ENCODE measurements at places on chromosomes 2 and 18. TPM values are rescaled to one million over a fixed set of nuclear protein-coding genes. Genes with fewer than 3 reads are reported as not detected.

The ST8SIA3 gene
- not detected for polyA plus RNA-seq

The GKN1 gene
- not detected for polyA plus RNA-seq

The FBLN7 gene
- 1.0 TPM for polyA plus RNA-seq

The TXNL1 gene
- polyA plus RNA-seq: 62.5 TPM

The SCYGR5 gene
- polyA plus RNA-seq: not detected

The SFT2D3 gene
- 3.1 TPM for polyA plus RNA-seq

The PIEZO2 gene
- polyA plus RNA-seq: 2.2 TPM

The RETSAT gene
- polyA plus RNA-seq: 22.8 TPM

The GALNT1 gene
- 21.9 TPM for polyA plus RNA-seq

The MC5R gene
- not detected for polyA plus RNA-seq

The POTEJ gene
- polyA plus RNA-seq: not detected

The KCNE4 gene
- polyA plus RNA-seq: 6.8 TPM

The ZNF532 gene
- polyA plus RNA-seq: 45.8 TPM

The RNF144A gene
- polyA plus RNA-seq: 0.47 TPM

- peaks cover 5% of the 10 kb centered on the region for H3K4me1 ChIP-seq
- no peaks in the 10 kb centered on the region for H3K36me3 ChIP-seq
- no peak overlapping the region for H3K27ac ChIP-seq
- no peaks in the 10 kb centered on the region for H3K27me3 ChIP-seq
- no peak for DNase-seq
These were observed 236.1 kb downstream of the SH3RF3 start for GRCh38 chr2:109365131-109365530.

DNA sequence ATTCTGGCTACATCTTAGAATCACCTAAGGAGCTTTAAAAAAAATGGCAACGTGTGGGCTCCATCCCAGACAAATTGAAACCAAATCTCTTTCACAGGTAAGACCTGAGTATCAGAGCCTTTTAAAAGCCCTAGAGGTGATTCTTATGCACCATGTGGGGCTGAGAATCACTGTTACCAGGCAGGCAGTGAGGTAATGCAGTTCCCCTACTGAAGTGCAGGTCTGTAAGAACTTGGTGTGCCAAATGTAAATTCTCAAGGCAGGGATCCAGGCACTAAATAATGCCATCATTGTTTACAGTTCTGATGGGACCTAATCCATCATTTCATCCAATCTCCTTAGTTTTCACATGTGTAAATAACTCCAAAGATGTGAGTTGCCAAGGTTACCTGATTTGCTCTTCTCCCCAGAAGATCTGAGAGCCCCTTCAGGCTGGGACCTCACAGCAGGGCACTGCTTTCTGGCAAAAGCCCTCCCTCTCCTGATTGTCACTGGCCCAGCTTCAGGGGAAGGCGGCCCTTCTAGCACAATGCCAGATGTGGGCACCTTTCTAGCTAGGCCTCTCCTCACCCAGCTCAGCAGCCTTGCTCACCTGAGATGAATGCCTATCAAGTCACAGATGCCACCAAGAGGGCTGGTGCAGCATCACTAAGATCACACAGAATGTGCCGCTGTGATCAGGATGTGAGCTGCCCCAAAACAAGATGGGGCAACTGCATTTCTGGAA is 73.6 kb upstream of the RGPD5 start:
- no peak overlapping the region for H3K27ac ChIP-seq
- peaks cover 31% of the 10 kb centered on the region for H3K27me3 ChIP-seq
- H3K4me3 ChIP-seq: no peak overlapping the region
- H3K36me3 ChIP-seq: no peaks in the 10 kb centered on the region
- no peak for DNase-seq
- no peaks in the 10 kb centered on the region for H3K4me1 ChIP-seq

DNA sequence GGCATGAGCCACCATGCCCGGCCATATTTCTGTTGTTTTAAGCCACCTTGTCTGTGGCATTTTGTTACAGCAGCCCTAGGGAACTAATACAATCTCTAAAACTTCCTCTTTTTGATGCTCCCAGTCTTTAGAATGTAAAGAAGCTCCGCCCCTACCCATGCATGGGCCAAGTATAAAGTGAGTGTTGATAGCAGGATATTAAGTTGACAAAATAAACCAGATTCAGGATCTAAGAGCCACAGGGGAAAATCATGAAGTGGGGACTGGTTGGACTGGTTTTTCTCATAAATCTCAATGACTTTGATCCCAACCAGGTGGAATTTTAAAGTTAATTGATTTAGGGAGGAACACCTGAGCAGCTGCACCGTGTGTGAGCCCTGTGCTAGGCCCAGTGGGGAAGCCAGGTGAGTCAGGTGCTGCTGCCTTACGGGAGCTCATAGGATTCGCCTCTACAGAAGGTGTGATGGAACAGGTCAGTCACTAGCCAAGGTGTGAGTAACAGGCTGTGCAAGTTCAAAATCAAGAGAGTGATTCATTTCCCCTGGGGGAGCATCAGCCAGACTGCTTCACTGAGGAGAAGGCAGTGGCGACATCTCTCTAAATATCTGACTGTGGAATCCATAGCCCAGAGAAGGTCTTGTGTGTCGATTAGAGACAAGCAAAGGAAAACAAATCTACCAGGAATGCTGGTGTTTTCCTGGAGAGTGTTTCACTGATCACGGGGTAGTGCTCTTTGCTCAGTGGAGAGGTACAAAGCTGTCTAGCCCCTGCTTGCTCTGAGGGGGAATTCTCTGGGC is 63.0 kb upstream of the MSH2 start:
- no peaks in the 10 kb centered on the region for H3K27me3 ChIP-seq
- no peaks in the 10 kb centered on the region for H3K36me3 ChIP-seq
- H3K27ac ChIP-seq: no peak overlapping the region
- peak; percentile 61 for DNase-seq

GRCh38 chr2:128361376-128362131 is 42.9 kb upstream of the HS6ST1 start:
- peaks cover 14% of the 10 kb centered on the region for H3K4me1 ChIP-seq
- H3K27ac ChIP-seq: no peak overlapping the region
- H3K36me3 ChIP-seq: no peaks in the 10 kb centered on the region

- H3K27me3 ChIP-seq: no peaks in the 10 kb centered on the region
- H3K27ac ChIP-seq: no peak overlapping the region
- H3K4me3 ChIP-seq: no peak overlapping the region
- no peaks in the 10 kb centered on the region for H3K4me1 ChIP-seq
- peaks cover 4% of the 10 kb centered on the region for H3K36me3 ChIP-seq
These were observed 66.6 kb downstream of the EPB41L3 start for GRCh38 chr18:5476961-5477800.

- H3K4me1 ChIP-seq: peaks cover 4% of the 10 kb centered on the region
- no peak overlapping the region for H3K27ac ChIP-seq
- no peaks in the 10 kb centered on the region for H3K27me3 ChIP-seq
- no peaks in the 10 kb centered on the region for H3K36me3 ChIP-seq
- no peak overlapping the region for H3K4me3 ChIP-seq
These were observed 13.5 kb downstream of the SPOPL start for GRCh38 chr2:138515092-138515491.

DNA sequence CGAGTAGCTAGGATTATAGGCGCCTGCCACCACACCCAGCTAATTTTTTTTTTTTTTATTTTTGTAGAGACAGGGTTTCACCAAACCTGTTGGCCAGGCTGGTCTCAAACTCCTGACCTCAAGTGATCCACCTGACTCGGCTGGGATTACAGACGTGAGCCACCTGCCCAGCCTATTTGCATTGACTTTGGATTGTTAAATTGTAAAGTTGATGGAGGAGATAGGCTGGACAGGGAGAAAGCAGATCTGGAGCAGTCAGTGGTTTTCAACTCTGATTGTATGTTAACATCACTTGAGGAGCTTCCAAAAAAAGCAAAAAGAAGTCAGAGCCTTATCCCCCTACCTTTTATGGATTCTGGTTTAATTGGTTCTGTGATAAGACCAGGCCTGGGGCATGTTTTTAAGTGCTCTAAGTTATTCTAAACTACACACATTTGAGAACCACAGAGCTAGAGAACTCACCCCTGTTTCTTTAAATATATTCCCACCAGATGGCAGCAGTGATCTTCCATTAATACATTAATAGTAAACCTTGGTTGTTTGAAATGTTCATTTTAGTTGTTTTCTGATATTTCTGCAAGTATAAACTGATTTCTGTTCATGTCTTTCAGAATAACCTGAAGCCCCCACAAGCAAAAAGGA is 7.5 kb downstream of the C2orf49 start:
- H3K4me3 ChIP-seq: no peak overlapping the region
- H3K27ac ChIP-seq: no peak overlapping the region
- no peaks in the 10 kb centered on the region for H3K4me1 ChIP-seq
- DNase-seq: peak; percentile 61
- H3K36me3 ChIP-seq: peaks cover 36% of the 10 kb centered on the region
- H3K27me3 ChIP-seq: no peaks in the 10 kb centered on the region

- H3K4me1 ChIP-seq: peaks cover 4% of the 10 kb centered on the region
- H3K27me3 ChIP-seq: no peaks in the 10 kb centered on the region
- no peak overlapping the region for H3K27ac ChIP-seq
- peaks cover 4% of the 10 kb centered on the region for H3K36me3 ChIP-seq
- no peak for DNase-seq
These were observed 93.3 kb downstream of the MARCHF4 start for GRCh38 chr2:216279031-216279430.

DNA sequence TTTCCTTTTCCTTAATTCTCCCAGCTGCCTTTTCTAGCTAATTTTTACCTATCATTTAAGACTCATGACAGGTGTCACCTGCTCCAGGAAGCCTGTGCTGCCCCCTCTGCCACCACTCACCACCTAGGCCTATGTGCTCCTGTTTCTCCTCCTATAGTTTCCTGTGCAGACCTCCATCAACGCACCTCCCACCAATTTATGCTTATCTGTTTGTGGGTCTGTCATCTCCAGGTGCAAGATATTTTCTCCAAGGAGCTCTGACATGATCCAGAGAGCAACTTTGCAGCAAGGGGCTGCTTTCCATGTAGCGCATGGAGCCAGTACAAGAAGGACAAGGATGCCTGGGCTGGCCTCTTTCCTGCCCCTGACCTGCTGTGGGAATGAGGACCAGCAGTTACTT is 42.7 kb downstream of the SLC4A5 start:
- no peak overlapping the region for H3K4me3 ChIP-seq
- DNase-seq: no peak
- no peaks in the 10 kb centered on the region for H3K36me3 ChIP-seq
- no peak overlapping the region for H3K27ac ChIP-seq

- H3K4me1 ChIP-seq: no peaks in the 10 kb centered on the region
- no peaks in the 10 kb centered on the region for H3K27me3 ChIP-seq
- no peak for DNase-seq
These were observed 459.2 kb downstream of the KCNJ3 start for GRCh38 chr2:155157711-155158110.

DNA sequence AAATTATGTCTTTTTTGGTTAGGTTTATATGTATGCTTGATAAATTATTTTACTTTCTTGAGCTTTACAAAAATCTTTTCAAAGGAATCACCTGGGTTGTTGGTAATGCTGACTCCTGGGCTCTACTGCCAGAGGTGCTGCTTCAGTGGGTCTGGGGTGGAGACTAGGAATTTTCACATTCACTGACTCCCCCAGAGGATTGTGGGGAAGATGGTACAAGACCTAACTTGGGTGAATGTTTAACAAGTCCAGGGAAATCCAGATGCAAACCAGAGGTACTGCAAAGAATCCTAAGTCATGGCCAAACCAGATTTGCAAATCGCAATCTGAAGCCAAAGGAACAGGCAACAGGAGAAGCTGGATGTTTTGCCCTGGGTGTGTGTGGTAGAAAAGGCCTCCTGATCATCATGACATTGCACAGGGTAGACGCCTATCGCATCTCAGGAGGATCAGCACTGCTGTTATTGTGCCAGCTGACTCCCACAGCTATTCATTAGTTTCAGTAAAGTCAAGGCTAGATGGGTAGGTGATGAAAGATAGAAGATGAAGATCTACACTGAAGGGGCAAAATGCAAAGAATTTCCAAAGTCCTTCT is 185.2 kb downstream of the BARD1 start:
- H3K27ac ChIP-seq: no peak overlapping the region
- H3K4me3 ChIP-seq: no peak overlapping the region
- no peak for DNase-seq
- H3K4me1 ChIP-seq: no peaks in the 10 kb centered on the region
- no peaks in the 10 kb centered on the region for H3K36me3 ChIP-seq

- DNase-seq: peak; percentile 70
- peaks cover 12% of the 10 kb centered on the region for H3K4me1 ChIP-seq
- H3K27me3 ChIP-seq: no peaks in the 10 kb centered on the region
- no peak overlapping the region for H3K4me3 ChIP-seq
- peak overlapping the region; percentile 100 for H3K27ac ChIP-seq
- peaks cover 6% of the 10 kb centered on the region for H3K36me3 ChIP-seq
These were observed 34.0 kb downstream of the LBH start for GRCh38 chr2:30265052-30266015.

DNA sequence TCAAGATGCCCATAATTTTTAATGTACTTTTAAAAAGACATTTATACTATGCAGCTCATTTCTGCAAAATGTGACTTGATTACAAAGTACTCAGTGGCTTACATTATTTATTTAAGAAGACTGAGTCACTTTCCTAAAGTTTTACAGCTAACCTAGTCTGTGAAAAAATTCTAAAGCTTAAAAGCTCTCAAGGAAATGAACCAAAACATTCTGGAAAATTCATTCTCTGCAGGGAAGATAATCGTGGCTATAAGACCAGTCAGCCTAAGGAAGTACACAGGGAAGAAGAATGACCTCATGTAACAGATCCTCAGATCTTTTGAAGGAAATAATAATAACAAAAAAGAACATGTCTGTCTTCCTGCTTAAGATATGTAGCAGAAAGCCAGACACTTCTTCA is 232.1 kb upstream of the STK17B start:
- DNase-seq: peak; percentile 85
- H3K27me3 ChIP-seq: no peaks in the 10 kb centered on the region
- H3K27ac ChIP-seq: no peak overlapping the region
- no peak overlapping the region for H3K4me3 ChIP-seq

DNA sequence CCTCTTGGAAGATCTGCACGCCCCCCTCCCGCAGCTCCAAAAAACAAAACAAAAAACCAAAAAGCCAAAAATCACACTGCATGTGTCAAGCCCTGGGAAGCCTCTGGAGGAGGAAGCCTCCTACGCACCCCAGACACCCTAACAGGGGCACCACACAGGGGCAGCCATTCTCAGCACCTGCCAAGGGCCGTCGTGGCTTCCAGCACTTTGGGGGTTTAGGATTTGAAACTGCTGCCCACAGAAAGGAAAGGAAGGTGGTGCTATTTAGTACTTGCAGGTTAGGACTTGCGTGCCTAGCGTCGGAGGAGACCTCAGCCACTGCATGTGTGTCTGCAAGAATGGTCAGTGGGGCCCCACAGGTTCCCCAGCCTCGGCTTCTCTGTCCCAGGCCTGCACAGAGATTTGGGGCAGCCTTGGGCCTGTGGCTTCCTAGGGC is 419 bp upstream of the GPR55 start:
- no peak overlapping the region for H3K27ac ChIP-seq
- no peak overlapping the region for H3K4me3 ChIP-seq
- no peak for DNase-seq
- H3K36me3 ChIP-seq: no peaks in the 10 kb centered on the region

GRCh38 chr2:43754180-43754579 is 19.7 kb upstream of the DYNC2LI1 start:
- peaks cover 4% of the 10 kb centered on the region for H3K4me1 ChIP-seq
- DNase-seq: no peak
- H3K36me3 ChIP-seq: peaks cover 5% of the 10 kb centered on the region

DNA sequence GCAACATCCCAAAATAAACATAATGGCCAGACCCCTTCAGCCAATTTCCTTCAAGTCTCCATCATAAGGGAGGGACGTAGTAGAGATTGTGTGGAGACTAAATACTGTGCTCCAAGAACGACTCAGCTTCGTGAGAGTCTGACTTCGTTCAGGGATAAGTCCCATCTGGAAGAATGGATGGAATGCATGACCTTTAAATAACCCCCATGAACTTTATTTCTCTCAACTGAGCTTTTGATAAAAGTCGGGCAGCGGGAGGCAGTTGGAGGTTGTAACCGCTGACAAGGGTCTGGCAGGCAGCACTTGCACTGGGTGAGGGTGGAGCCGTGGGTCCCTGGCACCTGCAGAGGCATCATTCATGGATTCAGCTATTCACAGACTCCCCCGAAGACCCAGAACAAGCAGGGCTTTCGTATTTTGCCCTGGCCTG is 115.9 kb downstream of the ZFP36L2 start:
- H3K4me1 ChIP-seq: peaks cover 38% of the 10 kb centered on the region
- no peaks in the 10 kb centered on the region for H3K36me3 ChIP-seq
- DNase-seq: peak; percentile 85
- no peaks in the 10 kb centered on the region for H3K27me3 ChIP-seq

Measured in IMR-90 (cell line).